ENCODE measurements at places on chromosomes 7 and 10.

GRCh38 chr10:77104459-77104980, 533.1 kb downstream of the KCNMA1 start:
- no peak for DNase-seq

DNA sequence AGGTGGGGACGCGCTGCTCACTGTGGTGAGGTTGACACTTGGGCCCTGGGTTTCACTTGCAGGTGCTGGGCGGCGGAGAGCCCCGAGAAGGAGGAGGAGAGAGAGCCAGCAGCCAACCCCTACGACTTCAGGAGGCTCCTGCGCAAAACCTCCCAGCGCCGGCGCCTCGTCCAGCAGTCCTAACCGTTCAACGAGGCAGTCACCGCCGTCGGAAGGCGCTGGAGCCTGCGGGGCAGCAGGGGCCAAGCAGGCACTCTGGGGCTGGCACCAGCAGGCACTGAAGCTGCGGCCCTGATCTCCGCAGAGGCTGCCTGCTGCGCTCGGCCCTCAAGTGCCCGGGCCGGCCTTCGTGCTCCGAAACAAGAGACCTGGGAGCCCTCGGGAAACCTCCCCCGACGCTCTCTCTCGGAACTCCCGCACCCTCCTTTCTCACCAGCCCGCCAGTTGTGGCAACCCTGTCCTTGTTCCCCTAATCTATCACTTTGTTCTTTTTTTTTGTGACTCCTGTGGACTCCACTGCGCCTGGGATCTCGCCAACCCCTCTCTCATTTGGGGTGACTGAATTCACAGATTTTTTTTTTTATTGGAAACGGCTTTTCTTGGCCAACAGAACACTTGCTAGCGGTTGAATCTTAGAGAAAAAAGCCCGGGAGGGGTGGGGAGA, 4.7 kb upstream of the GAD2 start:
- DNase-seq: no peak

GRCh38 chr7:23955145-23955544, 245.1 kb downstream of the STK31 start:
- DNase-seq: no peak

DNA sequence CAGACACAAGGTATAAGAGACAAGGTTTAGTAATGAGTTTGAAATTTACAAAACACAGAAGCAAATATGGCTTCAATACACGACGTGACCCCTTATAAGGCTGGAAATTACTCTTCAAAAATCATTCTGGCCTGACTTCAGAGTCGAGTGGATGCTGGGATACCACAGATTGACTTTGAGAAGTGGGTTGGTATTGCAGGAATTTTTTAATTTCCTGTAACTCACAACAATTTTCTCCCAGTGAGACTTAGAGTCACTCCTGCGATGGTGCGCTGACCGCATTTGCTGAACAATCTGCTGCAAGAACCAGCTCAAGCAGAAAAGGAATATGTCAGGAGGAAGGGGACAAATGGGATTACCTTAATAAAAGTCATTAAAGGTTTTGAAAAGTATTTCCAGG, 132.1 kb downstream of the EMX2 start:
- DNase-seq: no peak

DNA sequence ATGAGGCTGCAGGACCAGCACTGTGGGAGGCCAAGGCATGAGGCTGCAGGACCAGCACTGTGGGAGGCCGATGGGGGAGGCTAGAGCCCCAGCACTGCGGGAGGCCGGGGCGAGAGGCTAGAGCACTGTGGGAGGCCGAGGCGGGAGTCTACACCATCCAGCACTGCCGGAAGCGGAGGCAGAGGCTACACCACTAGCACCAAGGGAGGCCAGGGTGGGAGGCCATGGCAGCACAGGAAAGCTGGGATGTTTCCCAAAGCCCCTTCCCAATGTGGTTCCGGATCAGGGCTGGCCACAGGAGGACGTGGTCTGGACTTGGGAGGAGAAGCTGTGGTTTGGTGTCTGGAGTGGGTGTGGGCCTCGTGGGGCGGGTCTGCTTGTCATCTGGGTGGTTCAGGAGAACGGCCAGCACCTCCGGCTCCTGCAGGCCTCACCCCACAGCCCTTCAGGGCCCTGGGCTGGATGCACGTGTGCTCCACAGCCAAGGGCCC, 43.6 kb downstream of the PDGFA start:
- DNase-seq: no peak

- DNase-seq: no peak
Measured at GRCh38 chr10:80158598-80159127, 26.1 kb downstream of the PLAC9 start.

DNA sequence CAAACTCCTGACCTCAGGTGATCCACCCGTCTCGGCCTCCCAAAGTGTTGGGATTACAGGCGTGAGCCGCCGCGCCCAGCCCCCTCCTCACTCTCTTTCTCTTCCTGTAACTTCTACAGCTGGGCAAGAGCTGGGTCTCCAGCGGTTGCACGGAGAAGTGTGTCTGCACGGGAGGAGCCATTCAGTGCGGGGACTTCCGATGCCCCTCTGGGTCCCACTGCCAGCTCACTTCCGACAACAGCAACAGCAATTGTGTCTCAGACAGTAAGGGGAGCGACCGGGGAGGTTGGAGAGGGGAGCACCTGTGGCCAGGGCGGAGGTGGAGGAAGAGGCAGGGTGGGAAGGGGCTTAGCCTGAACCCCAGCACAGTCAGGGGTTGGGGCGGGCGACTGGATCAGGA, 41.4 kb downstream of the EPHB4 start:
- DNase-seq: no peak

DNA sequence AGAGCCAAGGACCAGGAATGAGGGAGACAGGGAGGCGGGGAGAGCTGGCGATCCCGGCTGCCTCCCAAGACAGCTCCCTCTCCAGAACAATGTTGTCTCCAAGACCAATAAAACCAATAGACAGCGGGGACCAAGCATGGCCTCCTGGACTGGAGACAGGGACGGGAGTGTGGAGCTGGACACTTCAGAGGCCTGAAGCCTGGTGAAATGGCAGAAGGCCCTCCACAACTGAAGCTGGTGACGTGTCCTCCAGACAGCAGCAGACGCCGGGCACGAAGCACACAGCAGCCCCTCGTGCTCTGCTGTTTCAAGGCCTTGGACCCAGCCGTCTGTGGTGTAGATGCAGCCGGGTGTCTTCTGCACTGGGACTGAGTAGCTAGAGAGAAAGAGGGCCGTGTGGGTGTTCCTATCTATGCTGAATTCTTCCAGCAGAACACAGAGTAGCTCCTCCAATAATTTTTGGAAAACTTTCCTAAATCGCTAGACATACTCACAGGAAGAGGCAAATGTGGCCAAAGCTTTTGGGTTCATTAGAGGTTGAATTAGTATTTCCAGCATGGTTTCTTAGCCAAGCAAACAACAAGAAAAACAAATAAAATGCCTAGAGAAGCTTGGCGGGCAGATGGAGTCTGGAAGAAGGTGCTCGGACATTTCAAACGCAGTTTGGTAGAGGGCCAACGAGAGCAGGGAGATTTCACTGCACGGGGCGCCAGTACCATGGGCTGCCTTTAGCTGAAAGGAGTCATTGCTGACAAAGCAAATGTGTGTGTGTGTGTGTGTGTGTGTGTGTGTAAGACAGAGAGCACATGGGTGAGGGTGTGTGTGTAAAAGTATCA, 570.4 kb downstream of the TCERG1L start:
- DNase-seq: no peak

GRCh38 chr7:79176859-79177477, 276.5 kb downstream of the MAGI2 start:
- DNase-seq: no peak

GRCh38 chr7:45921699-45922519, 837 bp upstream of the IGFBP3 start:
- DNase-seq: no peak

DNA sequence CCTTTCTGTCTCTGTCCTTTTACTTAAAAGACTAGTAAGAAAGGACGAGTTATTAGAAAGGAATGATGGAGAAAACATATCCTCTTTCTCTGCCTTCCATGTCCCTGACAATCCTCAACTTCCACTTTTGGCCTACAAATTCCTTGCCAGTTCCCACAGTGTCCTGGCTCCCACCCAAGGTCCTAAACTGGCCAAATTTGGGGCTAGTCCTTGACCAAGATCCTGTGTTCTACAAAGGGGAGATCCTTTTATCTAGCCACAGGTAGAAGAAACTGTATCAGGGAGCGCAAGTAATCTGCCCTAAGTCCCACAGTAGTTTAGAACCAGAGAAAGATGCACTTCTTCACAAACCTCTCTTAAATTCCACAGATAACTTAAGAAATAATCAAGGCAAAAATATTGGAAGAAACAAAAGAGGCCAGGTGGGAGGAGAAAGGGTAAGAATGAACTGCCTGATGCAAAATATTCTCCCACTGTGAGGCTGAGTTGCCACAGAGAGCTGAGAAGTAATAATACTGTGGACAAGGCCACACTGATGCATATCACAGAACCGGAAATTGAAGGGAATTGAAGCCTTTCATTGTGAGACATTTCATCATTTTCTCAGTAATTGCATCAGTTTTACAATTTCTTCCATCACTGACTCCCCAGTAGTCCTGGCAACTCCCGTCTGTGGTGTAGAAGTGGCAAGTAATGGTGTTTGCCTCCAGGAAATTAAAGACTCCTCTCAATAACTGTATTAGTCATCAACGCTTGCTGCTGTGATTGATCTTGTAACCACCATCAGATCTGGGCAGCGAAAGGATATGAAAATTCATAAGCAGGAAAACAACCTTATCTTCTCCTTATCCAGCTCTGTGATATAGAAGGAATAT, 47.2 kb downstream of the DNAJC12 start:
- no peak for DNase-seq

DNA sequence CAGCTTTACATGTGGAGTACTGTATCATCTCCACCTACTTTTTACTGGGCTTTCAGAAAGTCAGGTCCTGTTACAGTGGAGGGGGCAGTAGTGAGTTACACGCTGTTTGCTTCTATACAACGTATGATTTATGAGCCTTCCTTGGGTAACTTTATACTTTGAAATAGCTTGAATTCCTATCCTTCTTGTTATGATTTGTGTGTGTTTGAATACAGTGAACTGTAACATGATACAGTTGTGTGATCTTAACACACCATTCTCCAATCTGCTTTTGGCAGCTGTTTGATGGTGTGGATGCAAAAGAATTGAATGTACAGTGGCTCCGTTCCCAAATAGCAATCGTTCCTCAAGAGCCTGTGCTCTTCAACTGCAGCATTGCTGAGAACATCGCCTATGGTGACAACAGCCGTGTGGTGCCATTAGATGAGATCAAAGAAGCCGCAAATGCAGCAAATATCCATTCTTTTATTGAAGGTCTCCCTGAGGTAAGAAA, 41.7 kb downstream of the SP8 start:
- DNase-seq: no peak

DNA sequence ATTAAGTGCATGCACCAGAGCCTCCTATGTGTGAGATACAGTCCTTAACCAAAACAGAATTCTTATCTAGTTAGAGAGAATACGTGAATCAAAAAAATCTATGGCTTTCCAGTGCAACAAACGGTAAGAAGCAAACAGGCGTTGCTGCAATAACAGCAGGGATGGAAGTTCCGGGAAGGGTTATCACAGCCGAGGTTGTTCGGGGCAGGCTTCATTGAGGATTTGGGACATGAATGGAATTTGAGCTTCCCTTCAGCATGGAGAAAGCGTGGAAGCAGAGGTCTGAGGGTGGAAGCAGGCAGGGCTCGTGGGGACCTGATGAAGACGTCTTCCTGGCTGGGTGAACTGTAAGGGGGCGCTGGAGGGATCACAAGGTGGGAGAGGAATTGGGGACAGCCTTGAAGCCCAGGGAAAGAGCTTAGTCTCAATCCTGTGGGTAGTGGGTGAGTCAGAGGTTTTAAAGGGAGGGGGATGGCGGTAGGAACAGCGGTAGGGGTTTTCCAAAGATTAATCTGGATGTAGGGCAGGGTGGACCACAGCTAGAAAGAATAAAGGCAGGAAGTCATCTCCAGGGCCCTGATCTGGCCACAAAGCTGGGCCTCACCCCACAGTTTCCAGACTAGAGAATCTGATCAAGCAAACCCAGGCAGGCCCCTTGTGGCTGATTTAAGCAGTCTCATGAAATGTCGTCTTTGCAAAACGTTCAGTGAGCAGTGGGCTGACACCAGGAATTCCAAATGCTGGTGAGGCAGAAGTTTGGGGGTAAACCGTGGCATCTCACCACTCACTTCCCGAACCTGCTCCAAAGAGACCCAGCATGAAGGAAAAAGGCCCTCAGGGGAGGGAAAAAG, 65.1 kb downstream of the CALML3 start:
- no peak for DNase-seq

DNA sequence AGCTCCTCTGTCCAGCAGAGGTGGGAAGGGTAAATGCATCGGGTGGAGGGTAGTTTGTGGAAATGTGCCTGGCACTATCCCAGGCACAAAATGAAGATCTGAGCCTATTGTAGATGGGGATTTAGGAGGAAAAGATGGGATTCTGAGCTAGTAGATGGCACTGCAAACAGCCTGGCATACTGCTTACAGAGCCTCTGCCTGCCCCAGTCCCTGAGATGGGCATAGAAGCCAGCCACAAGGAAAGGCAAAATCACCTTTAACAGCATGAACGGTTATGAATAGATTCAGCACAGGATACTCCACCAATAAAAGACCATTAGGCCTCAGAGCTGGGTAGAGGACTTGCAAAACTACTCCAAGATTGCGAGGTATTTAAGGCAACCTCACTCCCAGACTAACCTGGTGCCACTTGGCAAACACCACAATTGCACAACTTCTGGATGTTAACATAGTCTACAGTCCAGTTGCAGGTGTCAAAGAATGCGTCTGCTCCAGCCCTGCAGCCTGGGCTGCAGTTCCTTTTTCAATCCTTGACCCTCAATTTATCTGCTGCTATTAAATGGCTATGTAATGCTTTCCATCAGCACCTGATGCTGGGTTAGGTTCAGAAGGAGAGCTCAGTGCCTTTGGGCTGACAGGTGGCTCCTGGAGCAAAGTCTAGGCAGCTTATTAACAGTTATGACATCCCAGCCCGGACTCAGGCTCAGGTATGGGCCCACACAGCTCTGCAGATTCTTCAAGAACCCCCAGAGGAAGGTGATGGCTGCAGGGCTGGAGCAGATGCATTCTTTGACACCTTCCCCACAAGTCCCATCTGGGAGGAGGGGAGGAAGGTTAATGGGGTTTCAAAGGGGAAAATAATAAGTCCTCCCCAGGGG, 34.0 kb downstream of the CDHR3 start:
- DNase-seq: no peak

DNA sequence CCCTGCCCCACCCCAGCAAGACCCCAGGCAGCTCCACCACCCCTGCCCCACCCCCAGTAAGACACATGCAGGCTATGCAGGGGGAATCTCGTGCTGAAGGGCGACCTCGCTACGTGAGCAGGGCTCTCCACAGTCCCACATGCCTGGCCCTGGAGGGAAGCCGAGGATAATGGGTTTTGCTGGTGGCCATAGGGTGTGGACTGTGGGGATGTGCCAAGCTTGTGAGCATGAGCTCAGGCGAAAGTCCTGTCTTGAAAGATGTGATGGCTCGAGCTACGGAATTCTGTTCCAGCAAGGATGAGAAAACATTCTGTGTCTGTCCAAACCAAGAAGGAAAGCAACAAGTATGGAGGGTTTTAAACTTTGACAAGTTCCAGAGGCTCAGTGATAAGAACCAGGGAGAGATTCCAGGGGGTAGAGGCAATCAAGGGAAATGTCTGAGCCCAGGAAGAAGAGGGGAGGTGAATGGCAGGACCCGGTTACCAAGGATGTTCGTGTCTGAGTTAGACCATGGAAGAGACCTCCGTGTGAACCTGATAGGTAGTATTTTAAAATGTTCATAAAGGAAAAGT, 63.1 kb downstream of the PYROXD2 start:
- no peak for DNase-seq
